Thyroid gland (tissue), 4 donors: ENCODE measurements at places on chromosomes 2 and 18. TPM values are rescaled to one million over a fixed set of nuclear protein-coding genes. Genes with fewer than 3 reads are reported as not detected.

DNA sequence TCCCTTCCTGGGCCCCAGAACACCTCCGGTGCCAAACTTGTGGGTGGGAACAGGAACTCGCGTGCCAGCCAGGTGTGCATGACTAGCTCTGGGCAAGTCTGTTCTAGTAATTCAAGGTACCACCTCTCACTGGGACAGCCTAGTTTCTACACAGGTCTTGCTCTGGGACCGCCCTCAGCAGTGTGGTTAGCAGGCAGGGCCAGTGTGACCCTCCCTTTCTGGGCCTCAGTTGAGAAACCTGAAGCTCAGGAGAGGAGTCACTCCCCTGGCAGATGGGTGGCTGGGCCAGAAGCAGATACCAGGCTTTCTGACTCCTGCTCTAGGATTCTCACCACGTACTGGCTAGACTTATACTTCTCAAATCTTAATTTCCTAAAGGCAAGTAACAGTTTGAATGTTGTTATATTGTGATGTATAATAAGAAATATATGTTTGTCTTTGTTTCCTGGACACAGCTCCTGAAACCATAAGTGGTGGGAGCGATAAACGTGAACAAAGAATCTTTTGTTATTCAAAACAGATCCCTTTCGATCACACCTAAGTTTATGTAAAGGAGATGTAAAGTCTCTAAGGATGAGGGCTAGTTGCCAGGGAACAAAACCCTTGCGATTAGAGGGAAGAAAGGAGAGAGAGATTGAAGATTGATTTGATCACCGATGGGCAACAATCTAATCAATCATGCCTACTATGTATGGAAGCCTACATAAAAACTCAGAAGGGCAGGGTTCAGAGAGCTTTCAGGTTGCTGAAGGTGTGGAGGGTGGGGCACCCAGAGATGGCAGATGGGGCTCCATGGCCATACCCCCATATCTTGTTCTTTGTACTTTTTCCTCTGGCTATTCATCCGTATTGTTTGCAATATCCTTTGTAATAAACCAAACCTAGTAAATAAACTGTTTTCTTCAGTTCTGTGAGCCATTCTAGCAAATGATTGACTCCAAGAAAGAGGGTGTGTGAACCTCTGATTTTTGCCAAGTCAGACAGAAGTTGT is 952 bp upstream of the UGT1A6 start:
- DNase-seq, result no peak

Gene IL18R1
- total RNA-seq, result 9.4 TPM

Gene DES
- total RNA-seq, result 26.7 TPM

- DNase-seq, result no peak
These were observed 212.8 kb downstream of the CDCA7 start for GRCh38 chr2:173567493-173567892.

GRCh38 chr2:127362971-127363370 is 24.8 kb downstream of the MAP3K2 start:
- DNase-seq, result no peak

- DNase-seq, result peak; percentile 56
These were observed 1115.3 kb downstream of the LRP1B start for GRCh38 chr2:141015341-141016047.

Gene SPATA3
- not detected for total RNA-seq

Gene MLPH
- total RNA-seq, result 107 TPM

- DNase-seq, result no peak
These were observed 40.4 kb upstream of the RBM44 start for GRCh38 chr2:237758185-237758584.

- DNase-seq, result no peak
These were observed 13.6 kb upstream of the IRS1 start for GRCh38 chr2:226813148-226813701.

Gene RAD51AP2
- total RNA-seq, result 0.13 TPM
